Activated T-helper 9 cell treated with anti-CD3 and anti-CD28 coated beads, Interleukin-2, amount 50 U/mL, for 16 hours (primary cell): ENCODE measurements at places on chromosomes 2 and 18.

DNA sequence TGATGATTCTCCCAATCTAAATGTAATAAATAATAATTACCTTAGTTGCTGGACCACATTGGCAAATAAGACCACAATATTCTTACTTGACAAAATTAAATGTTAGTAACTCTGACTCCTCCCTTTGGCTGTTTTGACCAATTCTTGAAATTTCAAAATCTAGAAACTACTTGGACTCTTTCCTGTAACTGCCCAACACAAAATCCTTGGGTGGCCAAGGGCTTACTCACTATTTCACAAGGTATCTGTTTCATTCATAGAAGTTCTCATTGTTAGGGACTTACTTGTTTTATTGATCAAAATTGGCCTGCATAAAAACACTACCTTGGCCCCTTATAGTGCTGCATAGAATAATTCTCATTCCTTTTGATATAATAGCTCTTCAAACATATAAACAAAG is 19.4 kb downstream of the CDH20 start:
- no peak for DNase-seq

- DNase-seq, result no peak
These were observed 634 bp downstream of the MTIF2 start for GRCh38 chr2:55268288-55268906.

DNA sequence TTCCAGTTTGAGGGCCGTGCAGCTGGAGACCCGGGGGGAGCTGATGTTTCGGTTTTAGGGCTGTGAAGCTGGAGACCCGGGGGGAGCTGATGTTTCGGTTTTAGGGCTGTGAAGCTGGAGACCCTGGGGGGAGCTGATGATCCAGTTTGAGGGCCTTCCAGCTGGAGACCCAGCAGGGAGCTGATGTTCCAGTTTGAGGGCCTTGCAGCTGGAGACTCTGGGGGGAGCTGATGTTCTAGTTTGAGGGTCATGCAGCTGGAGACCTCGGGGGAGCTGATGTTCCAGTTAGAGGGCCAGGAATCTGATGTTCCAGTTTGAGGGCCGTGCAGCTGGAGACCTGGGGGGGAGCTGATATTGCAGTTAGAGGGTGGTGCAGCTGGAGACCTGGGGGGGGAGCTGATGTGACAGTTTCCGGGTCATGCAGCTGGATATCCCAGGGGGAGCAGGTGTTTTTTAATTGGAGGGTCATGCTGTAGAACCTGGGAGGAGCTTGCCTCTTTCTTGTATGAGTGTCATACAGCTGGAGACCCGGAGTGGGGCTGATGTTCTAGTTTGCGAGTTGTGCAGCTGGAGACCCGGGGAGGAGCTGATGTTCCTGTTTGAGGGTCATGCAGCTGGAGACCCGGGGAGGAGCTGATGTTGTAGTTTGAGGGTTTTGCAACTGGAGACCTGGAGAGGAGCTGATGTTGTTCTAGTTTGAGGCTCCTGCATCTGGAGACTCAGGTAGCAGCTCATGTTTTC is 153.2 kb downstream of the RTP5 start:
- no peak for DNase-seq

DNA sequence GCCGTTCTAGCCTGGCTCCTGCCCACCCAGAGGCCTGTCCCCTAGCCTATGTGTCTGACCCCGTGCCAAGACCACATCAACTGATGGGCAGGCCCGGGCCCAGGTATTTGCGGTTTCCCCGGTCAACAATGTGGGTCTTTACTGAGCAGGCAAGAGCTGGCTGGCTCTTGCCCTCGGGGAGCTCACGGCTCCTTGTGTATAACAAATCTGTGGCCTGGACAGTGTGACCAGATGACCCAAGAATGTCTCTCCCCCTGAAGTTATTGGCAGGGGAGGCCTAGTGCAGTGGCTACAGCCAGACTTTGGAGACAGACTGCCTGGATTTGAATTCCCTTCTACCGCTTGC is 179.6 kb downstream of the KLHL29 start:
- DNase-seq, result no peak

DNA sequence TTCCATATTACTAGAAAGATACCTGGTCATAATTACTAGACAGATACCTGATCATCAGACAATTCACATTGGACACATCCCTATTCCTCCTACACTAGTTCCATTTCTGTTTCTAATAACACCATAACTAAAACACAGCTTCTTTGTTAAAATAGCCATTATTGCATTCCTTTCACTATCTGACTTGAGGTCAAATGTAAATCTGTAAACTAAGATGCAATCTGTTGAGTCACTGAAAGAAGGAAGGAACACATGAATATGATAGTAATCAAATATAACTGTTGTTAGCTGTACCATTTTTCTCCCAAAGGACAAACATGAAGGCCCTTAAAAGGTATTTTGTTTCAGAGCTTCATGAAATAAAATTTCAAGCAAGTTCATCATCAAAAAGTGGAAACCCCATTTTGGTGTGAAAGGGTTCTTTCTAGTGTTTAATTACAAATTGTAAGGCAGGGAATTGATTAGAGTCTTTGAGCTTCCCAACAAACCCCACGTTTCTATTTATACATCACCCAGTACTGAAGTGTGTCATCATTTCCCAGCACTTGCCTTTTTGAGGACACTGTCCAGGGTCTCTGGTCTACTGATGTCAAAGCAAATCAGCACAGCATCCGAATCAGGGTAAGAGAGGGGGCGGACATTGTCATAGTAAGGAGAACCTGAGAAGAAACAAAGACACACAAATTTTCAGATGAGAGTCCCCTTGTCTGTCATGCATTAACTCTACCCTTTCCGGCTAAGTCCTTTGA is 13.0 kb downstream of the RND3 start:
- no peak for DNase-seq

- no peak for DNase-seq
These were observed 45.9 kb downstream of the PNO1 start for GRCh38 chr2:68203587-68203986.

DNA sequence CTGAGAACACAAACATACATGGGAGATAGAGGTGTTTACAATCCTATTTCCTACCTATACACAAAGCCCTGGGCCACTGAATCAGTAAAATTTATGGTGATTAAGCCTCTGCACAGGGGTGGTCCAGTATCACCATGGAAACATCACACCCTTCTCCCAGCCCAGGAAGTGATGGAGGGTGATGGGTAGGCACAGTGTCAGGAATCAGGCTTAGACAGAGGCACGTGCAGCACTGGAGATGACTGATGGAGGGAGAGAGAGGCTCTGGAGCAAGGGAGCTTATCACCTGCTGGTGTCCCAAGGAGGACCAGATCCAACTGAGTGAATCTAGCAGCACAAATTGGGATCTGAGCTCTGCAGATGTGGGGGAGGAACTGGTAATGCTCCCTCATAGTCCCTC is 117.2 kb downstream of the RPIA start:
- DNase-seq, result no peak

GRCh38 chr2:133135035-133135654 is 433.1 kb downstream of the NCKAP5 start:
- no peak for DNase-seq

- DNase-seq, result no peak
These were observed 5.5 kb upstream of the ARL4C start for GRCh38 chr2:234502285-234502918.

- no peak for DNase-seq
These were observed 258.8 kb downstream of the GBX2 start for GRCh38 chr2:235909358-235909757.

GRCh38 chr2:151097128-151097527 is 164.5 kb downstream of the RBM43 start:
- no peak for DNase-seq

DNA sequence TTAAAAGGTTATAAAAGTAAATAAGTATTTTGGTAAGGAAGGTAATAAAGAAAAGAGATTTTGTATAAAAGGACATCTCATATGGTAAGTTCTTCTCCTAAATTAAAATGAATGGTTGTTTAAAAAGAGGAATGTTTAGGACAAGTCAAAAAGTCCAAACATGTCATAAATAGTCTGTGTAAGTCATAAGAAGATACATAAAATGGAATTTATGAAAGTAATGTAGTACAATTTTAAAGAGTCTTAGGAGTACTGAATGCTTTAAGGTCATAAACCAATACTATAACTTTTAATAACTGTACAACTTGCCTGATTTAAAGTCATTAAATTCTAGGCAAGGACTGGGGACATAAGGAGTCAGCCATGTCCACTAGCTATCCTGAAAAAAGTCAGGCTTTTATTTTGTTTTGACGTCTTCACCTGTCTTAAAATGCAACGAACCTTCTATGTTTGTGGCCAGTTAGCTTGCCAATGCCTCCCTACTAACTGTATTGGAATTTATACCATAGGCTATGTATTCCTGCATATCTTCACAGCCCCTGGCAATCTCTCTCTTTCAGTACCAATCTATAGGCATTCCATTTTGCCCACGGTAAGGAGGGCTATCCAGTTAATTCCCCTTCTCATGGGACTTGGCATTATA is 312.3 kb upstream of the LRRTM4 start:
- no peak for DNase-seq

GRCh38 chr18:3808985-3809780 is 359.2 kb downstream of the TGIF1 start:
- DNase-seq, result no peak

- no peak for DNase-seq
These were observed 43.1 kb downstream of the INPP4A start for GRCh38 chr2:98487806-98488189.

DNA sequence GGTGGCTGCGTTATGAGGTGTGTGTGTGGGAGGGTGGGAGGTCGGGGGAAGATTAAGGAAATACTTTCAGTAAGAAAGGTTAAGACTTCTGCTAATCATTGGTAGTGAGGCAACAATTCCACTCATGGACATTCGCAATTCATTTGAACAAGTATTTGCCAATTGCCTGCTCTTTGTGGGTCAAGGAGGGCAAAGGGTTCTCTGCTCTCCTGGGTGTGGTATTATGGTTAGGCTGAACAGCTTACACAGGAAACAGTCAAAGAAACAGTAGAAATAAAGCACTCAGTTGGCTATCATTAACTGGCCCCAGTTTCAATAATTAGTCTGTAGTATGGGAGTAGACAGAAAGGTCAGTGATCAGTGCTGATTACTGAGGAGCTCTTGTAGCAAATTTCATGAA is 357.0 kb upstream of the FANCL start:
- DNase-seq, result no peak

- no peak for DNase-seq
These were observed 1.8 kb upstream of the ABI2 start for GRCh38 chr2:203326356-203326755.

- no peak for DNase-seq
These were observed 75.8 kb downstream of the USP40 start for GRCh38 chr2:233490831-233491230.

GRCh38 chr18:60746491-60746890 is 373.9 kb upstream of the MC4R start:
- DNase-seq, result no peak

DNA sequence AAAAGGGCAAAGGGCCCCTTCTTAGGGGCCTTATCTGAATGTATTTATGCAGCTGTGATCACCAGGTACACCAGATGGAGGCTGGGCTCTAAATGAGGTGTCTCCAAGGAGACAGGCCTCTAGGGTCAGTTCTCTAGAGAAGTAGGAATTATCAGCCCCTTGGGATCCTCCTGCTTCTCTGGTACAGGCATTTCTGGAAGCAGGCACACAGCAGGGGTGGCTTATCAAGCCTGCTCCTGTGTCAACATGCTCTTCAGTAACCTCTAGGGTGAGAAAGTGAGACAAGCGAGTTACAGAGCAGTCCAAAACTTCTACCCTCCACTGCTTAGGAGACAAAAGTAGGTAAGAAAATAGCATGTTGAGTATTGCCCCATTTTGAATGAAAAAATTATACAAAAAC is 13.8 kb downstream of the TPGS2 start:
- DNase-seq, result no peak

DNA sequence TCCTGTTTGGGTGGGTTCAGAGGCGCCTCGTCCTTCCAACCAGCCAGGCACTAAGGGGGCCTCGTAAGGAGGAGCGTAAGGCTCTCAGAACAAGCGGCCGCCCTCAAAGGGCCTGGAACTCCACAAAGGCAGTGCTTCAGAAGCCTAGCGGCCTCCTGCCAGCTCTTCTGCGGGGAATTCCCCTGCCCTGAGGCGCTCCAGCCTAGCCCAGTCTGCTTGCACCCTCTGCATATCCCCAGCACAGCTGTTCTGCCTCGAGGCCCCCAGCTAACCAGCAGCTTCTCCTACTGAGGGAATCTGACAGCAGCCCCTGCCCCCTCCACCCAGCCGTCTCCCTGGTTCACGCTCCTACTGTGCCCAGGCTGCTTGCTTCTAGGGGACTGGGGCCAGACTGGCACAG is 265.9 kb downstream of the TFCP2L1 start:
- DNase-seq, result no peak

- no peak for DNase-seq
These were observed 186.7 kb downstream of the KLHL29 start for GRCh38 chr2:23571527-23572282.

DNA sequence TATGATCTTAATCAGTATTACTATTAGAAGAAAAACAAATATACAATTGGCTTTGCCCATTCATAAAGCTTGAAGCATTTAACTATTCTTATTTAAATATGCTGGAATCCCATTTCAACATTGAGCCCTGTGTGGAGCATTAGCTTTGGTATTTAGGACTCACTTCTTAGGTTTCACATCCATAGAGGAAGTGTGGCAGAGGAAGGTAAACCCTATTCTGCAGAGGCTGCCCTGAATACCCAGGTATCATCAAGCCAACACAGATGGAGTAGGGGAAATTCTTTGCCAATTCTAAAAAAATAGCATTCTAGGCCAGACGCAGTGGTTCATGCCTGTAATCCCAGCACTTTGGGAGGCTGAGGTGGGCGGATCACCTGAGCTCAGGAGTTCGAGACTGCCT is 361.5 kb downstream of the FIGN start:
- no peak for DNase-seq

DNA sequence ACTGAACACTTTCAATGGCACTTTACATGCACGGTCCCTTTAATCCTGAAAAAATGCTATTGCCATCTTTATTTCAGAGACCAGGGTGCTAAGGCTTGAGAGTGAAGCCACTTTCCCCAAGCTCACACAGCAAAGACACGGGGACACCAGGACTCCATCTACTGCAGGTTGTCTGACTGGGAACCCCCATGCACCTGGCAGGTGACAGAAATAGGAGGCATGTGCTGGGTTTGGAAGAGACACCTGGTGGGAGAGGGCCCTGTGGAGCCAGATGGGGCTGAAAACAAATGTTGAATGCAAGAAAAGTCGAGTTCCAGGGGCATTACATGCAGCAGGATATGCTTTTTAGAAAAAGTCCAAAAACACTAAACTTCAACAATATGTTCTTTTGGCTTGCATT is 5.2 kb upstream of the EHD3 start:
- no peak for DNase-seq

- no peak for DNase-seq
These were observed 607.6 kb downstream of the LRP1B start for GRCh38 chr2:141523199-141523598.

DNA sequence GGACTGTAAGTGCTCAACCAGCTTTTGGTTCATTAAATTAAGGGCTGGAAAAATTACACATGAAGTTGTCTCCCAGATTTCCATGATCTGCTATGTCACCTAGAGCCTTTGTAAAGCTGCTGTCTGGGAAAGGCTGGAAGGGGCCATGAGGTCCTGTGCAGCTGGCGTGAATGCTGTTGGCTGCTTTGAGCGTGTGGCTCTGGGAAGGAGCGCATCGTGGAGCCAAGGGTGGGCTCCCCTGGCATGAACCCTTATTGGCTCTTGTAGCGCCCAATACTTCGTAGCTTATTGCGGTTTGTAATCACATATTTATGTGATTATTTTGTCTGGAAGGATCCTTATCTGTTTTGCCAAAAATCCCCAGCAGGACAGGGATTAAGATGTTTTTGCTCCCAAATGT is 70.5 kb upstream of the LMAN1 start:
- DNase-seq, result no peak

GRCh38 chr2:139465789-139466188 is 685.6 kb upstream of the NXPH2 start:
- DNase-seq, result no peak
